ENCODE measurements at places on chromosomes 6 and 20.

- DNase-seq, result no peak
Measured at GRCh38 chr20:8242066-8242465, 110.0 kb downstream of the PLCB1 start.

DNA sequence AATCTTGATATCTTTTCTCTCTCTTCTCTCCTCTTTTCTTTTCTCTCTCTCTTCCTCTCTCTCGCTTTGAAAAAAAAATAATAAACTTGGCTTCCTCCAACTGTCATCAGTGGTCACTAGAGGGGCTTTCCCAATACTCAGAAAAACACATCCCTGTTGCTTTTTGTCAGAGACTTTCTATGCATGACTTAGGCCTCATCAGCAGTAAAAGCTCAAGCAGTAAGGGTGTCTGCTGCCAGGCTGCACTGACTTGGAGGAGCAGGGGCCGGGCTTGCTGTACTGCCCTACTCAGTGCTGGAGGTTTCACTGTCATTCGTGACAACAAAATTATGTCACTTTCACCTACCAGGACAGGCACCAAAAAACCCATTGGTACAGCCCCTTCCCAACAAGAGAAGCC, 272.0 kb downstream of the ADGB start:
- peak; percentile 12 for DNase-seq

GRCh38 chr6:133730881-133731280, 158.0 kb upstream of the TCF21 start:
- no peak for DNase-seq

GRCh38 chr6:51303338-51303737, 484.7 kb downstream of the TFAP2B start:
- no peak for DNase-seq

DNA sequence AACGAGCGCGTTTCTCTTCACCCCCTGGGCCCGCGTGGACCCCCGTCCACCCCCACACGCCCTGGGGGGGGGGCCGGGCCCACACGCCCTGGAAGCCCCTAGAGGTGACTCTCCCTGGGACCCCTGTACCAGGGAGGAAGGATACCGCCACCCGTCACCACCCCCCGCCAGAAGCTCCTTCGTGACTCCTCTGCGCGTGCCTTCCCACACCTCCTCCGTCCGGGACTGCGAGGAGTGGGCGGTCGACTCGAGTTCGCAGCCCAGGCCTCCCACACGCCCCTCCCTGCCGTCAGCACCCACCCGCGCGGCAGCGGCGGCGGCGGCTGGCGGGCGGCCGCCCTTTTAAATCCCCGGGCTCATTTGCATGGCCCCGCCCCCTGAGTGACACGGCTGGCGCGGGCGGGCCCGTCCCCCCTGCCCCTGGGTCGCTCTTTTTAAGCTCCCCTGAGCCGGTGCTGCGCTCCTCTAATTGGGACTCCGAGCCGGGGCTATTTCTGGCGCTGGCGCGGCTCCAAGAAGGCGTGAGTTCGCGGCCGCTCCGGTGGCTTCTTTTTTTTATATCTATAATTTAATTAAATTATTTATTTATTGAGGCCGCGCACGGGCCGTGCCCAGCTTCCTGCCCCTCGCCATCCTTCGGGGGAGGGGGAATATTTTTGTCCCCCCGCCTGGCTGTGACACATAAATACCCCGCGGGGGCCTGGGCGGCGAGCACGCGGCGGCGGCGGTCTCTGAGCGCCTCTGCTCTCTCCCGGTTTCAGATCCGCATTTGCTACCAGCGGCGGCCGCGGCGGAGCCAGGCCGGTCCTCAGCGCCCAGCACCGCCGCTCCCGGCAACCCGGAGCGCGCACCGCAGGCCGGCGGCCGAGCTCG, at the start of gene HMGA1:
Gene HMGA1 (plus strand): TSS at position 431 of the 873 bp plus-strand sequence. CDS start 3,908 bp downstream, outside the sequence.
- peak; percentile 93 for DNase-seq

GRCh38 chr20:10475225-10475624, 40.1 kb downstream of the SLX4IP start:
- DNase-seq, result peak; percentile 28

DNA sequence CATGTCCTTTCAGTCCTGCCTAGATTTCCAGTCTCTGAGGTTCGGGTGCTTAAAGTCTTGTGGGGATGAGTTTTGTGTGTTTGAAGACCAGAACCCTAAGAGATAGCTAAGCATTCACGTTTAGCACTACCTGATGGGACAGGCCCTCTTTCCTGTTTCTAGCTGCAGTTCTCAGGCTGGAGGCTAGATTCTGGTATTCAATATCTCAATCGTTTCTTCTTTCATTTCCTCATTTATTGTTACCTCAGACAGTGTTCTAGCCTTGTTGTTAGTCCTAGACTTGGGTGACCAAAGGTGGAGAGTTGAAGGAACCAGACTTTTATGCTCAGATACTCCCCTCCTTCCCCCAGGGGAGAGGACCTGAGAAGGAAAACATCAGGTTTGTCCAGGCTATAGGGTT, 16.8 kb downstream of the CEP250 start:
- DNase-seq, result no peak

- no peak for DNase-seq
Measured at GRCh38 chr6:136737374-136737844, 54.9 kb downstream of the MAP3K5 start.

GRCh38 chr6:130421585-130421984, 55.8 kb downstream of the TMEM200A start:
- DNase-seq, result no peak

DNA sequence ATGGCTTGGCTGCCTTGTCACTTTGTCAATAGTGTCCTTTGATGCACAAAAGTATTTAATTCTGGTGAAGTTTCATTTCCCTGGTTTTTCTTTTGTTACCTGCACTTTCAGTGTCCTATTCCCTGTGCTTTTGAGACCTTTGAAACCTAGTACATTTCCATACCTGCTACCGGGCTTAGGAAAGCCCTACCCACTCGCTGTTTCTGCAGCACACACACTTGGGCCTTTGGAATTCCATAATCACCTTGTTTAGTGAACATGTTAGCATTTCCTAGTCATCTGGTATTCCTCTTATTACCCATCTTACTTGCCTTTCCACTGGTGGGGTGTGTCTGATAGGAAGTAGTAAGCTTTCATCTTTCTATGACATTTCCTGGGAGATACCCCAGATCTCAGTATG, 19.3 kb upstream of the SYNDIG1 start:
- DNase-seq, result no peak

DNA sequence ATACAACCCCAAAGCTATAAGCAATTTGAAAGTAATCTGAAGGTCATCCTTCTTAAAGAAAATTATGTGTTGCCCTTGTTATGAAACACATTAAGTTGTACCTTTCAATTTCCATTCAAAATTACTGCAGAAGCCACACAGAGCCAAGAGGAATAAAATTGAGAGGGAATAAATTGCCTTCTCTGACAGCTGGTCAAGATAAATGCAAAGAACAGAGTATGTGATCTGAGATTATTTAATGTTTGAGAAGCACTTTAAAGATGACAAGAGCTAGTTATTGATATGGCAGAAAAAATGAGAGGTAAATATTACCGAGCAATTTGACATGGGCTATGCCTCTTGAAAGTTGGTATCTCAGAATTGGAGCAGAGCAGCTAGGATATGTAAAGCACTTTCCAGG, 61.6 kb downstream of the TRDN start:
- no peak for DNase-seq

DNA sequence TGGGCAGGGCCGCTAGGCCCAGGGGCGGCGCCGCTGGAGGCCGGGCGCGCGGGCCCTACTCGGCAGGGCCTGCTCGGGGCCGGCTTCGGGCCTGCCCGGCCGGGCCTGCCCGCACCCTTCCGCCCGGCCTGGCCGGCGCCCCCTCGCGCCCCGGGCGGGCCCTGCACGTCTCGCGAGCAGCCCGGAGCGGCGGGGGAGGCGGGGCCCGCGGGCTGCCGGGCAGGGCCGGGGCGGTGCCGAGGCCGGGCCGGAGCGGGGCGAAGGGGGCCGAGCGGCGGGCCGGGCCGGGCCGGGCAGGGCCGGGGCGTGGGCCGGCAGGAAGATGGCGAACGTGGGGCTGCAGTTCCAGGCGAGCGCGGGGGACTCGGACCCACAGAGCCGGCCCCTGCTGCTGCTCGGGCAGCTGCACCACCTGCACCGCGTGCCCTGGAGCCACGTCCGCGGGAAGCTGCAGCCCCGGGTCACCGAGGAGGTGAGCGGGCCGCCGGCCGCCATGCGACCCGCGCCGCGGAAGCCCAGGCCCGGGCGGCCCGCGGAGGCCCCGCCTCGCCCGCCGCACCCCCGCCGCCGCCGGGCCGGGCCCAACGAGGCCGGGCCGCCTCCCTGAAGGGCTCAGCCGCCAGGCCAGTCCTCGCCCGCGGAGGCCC, at the start of gene NPEPL1:
Gene NPEPL1 (plus strand): TSS at position 222 of the 647 bp plus-strand sequence. CDS start 101 bp downstream, at position 323.
- peak; percentile 78 for DNase-seq

DNA sequence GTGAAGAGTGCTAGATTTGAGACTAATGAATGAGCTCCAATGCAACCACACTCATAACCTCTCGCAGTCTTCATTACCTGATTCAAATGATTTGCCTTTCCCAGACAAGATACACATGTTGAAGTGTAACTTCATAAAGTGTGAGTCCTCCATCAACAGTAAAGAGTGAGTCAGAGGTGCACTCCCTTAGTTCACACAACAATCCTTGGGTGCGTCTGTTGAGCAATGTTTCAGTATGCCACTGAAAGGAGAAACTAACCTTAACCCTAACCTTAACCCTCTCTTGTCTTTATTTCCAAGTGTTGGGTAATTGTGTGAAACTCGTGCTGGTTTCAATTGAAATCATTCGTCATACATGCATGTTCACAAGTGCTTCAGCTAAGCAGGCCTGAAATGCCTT, 21.0 kb upstream of the RIN2 start:
- peak; percentile 90 for DNase-seq

- no peak for DNase-seq
Measured at GRCh38 chr6:139577763-139578604, 203.5 kb upstream of the CITED2 start.

DNA sequence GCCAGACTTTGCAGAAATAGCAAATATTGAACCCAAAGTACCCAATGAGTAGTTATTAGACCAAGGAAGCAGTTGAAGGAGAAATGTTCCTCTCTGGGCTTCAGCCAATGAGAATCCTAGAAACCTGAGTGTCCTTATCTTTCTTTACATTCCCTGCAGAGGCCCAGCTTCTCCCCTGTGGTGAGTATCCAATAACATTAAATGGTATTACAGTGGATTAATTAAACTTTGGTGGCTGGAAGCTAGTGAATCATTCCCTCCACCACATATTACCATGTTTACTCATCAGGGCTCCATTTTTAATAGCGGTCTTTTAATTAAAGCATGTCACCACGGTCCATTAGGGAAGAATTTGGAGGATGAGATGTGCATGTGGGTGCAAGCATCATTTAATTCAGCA, 74.0 kb downstream of the UNC5CL start:
- no peak for DNase-seq

- no peak for DNase-seq
Measured at GRCh38 chr6:156840606-156841005, 63.4 kb downstream of the ARID1B start.

DNA sequence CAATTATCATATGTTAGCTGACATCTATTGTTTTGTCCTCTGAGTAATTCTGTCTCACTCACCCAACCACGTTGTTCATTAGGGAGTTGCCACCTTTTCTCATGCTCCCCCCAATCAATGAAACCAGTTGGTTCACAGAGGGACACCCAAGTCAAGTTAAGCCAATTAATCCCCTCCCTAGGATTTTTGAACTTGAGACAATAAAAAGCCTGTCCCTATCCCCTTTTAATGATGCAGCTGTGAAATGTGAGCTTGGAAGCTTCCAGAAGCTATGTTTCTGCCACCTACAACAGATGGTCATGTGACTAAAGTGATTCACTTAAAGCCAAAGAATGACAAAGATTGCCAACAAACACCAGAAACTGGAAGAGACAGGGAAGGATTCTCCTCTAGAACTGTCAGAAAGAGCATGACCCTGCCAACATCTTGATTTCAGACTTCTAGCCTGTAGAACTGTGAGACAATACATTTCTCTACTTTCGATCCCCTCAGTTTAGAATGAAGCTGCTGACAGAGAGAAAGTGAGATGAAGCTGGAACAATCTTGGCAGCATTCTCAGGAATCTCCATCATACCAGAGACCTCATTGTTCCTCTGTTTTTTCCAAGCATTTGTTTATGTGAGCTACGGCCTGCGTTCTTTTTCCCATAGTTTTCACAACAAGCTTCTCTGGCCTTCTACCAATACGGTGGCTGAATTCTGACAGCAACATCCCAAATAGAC, 57.8 kb upstream of the TPD52L1 start:
- DNase-seq, result no peak

DNA sequence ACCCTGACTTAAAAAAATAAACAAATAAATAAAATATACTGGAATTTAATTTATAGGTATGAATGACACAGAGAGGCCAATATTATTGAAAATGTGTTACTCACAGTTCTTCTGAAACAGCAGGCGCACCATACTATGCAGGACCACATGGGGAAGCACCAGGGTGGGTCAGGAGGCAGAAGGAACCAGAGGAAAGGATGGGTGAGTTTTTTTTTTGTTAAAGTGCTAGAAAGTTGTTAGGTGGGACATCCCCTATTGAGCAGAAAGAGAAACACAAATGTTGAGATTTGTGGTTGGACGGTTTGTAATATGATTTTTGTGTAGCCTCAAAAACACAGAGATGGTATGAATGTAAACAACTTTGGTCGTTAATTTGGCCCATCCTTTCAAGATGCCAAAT, 26.0 kb downstream of the PTPRA start:
- DNase-seq, result no peak

GRCh38 chr6:137111296-137112066, 62.0 kb downstream of the IL22RA2 start:
- DNase-seq, result no peak

GRCh38 chr20:22626496-22626895, 42.1 kb upstream of the FOXA2 start:
- no peak for DNase-seq

DNA sequence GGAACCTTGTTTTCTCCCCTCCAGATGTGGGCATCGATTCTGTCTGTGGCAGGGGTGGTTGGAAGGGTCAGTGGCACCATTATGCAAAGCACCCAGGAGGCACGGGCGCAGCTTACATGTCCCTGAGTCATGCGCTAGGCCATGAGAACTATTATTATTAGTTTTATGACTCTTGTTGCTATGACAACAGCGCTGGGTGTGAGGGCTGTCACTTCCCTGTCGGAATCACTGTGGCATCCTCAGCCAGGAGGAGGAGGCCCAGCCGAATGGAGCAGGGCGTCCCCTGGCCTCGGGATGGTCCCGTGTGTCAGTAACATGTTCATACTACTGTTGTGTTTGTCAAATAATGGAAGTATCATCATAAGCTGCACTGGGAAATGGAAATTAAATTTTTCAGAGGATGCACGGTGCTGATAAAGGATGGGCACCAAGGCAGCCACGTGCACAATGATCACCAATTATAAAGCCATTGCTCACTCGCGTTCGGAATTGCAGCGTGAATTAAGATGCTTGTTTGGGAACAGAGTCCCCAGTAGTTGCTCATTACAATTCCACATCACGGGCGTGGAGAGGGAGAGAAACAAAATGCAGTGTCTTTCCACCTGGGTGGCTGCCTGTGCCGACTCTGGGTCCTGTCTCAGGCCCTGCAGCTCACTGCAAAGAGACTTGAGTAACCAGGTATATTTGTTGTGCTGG, 247.9 kb downstream of the CDH4 start:
- DNase-seq, result no peak

- DNase-seq, result no peak
Measured at GRCh38 chr6:84867521-84867920, 103.1 kb upstream of the TBX18 start.

GRCh38 chr20:50048420-50049166, 64.4 kb downstream of the UBE2V1 start:
- DNase-seq, result peak; percentile 19
